Mucosa of gallbladder (tissue), 1 donor: ENCODE measurements at places on chromosomes 1 and 21.
A peak's percentile ranks its signal among the peaks of the same experiment; 100 is the strongest.

DNA sequence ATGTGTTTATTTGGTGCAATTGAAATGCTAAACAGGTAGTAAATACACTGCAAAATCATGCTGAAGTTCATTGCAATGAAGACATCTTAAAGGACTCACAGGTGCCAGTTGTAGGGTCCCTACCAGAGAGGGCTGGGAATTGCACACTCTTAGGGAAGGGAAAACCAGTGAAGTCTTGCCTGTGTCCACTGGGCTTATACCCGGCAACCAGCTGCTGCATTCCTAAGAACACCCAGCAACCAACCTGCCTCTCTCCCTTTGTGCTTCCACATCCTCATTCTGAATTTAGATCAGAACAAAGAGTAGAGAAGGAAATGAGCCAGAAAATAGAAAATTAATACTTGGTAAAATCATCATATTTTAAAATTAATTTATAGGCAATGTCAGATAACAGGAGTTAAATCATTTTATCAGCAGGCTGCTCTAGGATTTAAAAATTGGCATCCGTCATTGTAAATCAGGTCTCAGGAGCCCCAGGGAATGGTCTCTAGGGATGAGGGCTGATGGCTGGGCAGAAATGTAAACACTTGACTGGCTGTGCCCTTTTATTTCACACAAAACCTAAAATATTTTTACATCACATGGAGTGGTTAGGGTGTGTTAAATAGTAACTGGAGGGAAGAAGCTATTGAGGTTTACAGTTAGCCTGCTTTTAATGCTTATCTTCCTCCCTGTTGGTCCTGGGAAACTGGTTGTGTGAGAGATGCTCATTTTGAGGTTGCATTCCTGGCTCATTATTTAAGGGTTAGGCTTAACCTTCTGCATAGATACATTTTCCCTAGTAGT is 31.3 kb downstream of the PTGFRN start:
- DNase-seq, result no peak

GRCh38 chr1:237851210-237851845 is 39.4 kb downstream of the ZP4 start:
- peak; percentile 17 for DNase-seq

- DNase-seq, result no peak
These were observed 150.5 kb upstream of the DUSP10 start for GRCh38 chr1:221892301-221892830.

DNA sequence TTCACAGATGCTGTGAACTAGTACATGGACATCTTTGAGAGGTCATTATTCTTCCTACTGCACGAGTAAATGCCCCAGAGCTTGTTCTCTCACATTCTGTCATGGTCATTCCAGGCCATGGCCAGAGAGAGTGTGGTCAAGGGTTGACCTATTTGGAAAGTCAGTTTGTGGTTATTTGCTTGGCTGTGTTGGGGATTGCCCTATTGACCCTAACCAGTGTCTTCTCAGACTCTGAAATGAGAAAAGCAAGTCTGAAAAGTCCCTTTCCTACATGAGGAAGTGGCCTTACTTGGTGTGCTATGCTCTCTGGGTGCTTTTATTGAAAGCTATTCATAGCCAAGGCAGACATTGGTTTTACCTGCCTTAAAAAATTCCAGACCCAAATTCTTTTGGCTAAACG is 26.6 kb downstream of the CLIC6 start:
- DNase-seq, result no peak

DNA sequence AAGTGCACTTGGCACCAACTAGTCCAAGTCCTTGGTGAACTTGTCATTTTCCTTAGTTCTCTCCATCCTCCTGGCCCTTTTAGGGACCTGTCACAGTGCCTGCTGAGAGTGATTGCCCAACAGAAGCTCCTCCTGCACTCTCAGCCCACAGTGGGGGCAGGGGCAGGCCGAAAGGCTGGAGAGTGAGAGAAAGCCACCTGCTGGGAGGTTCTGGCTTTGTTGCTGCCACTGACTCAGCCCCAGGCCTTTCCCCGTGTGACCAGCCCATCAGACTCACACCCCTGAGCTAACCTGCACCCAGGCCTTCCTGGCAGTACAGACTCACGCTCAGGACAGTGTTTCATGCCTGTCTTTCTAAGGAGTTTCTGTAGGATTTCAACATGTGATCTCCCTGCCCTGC is 17.1 kb upstream of the PROK1 start:
- DNase-seq, result no peak
